Stimulated activated CD8-positive, alpha-beta memory T cell treated with anti-CD3 and anti-CD28 coated beads, Interleukin-12 subunit alpha, Interleukin-12 subunit beta, amount 100 ng/mL, for 4 hours (primary cell): ENCODE measurements at places on chromosomes 16 and 17.

GRCh38 chr17:28201315-28201714 is 117.7 kb upstream of the TMEM97 start:
- DNase-seq: no peak

- no peak for DNase-seq
Measured at GRCh38 chr16:77787452-77787851, 912 bp upstream of the VAT1L start.

DNA sequence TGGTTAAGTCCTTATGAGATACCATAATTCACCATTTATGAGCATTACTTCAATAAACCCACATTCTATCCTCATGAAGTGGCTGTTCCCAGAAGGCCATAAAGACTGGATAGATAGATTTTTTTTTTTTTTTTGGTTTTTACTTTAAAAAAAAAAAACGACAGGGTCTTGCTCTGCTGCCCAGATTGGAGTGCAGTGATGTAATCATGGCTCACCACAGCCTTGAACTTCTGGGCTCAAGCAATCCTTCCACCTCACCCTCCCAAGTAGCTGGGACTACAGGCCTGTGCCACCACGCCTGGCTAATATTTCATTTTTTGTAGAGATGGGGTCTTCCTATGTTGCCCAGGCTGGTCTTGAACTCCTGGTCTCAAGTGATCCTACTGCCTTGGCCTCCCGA is 102.3 kb downstream of the XYLT1 start:
- no peak for DNase-seq

GRCh38 chr16:64983963-64984362 is 137.9 kb downstream of the CDH11 start:
- no peak for DNase-seq

- peak; percentile 17 for DNase-seq
Measured at GRCh38 chr17:1764284-1764683, 2.4 kb downstream of the SERPINF1 start.

DNA sequence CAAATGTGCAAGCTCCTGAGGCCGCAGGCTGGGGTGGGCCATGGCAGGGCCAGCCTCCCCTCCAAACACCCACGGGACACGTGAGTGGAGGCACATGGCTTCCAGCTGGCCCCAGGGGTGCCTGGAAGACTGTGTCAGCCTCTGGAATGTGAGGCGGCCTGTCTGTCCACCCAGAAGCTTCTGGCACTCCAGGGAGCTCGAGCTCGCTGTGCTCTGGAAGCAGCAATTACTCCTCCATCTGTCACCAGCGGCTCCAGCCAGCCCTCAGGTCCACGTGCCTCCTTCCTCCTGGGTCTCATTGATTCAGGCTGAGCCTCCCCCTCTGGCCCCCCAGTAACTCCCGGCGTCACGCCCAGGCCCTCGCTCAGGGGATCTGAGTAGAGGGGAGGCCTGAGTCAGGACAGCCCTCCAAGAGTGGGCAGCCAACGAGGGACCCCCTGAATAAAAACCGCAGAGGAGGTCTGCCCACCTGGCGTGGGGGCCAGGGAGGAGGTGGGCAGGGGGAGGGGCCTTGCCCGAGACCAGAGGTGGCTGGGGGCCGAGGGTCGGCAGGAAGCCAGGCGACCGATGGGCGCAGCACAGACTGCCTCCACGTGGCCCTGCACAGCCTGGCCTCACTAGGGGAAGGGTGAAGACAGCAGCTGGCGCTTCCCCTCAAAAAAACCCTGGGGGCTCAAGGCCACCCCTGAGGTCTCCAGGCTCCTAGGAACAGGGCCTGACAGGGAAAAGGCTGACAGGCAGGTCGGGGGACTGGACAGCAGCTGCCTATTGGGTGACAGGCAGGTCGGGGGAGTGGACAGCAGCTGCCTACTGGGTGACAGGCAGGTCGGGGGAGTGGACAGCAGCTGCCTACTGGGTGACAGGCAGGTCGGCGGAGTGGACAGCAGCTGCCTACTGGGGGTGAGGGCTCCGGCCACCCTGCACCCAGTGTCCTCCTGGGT is 11.9 kb downstream of the PIEZO1 start:
- DNase-seq: no peak

DNA sequence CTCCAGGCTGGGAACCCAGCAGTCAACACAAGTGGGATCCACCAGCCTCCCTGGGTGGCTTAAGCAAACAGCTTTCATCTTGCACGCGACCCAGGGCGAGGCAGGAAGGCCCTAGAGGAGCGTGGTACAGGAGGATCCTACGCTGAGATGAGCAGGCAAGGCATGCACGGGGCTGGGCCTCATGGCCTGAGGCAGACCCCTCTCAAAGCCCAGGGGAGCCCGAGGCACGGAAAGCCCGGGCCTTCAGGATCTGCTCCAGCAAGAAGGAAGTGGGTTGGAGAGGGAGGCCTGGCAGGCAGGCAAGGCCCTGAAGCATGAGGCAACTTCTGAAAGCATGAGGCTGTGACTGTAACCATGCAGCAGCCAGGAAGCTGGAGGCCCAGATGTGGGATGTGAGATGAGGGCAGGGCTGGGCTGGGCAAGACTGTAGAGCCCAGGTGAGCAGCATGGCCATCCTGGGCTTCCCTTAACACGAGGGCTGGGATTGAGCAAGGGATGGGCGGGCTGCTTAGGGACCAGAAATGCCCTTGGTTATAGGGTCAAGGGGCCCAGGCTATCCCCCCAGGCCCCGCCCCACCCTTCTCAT is 338.7 kb downstream of the C16orf95 start:
- no peak for DNase-seq

DNA sequence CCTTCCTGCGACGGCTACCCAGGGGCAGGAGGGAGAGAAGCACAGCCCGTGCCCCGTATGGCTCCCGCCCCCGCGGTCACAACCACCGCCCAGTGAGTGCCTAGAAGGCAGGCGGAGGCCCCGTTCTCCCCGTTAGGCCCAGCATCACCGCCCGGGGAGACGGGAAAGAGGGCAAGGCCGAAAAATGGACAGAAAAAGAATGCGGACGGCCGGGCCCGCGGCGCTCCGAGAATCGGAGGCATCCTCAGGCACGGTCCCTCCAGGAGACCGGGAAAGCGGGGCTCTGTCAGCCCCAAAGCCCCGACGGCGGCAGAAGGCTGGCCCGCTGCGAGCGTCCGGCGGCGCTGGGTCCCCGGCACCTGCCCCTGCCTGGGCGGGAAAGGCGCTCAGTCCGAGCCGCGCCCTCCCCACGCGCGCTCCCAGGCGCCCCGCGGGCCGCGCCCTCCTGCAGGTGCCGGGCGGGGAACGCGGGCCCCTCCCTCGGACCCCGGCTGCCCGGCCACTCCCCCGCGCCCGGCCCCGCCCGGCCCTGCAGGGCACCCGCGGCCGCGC is 407 bp downstream of the MCRIP1 start:
- DNase-seq: no peak

- DNase-seq: no peak
Measured at GRCh38 chr17:50079334-50080095, 15.6 kb upstream of the PDK2 start.

- no peak for DNase-seq
Measured at GRCh38 chr17:7843257-7843535, 9.2 kb downstream of the KDM6B start.

GRCh38 chr16:85462714-85463611 is 150.2 kb upstream of the GSE1 start:
- DNase-seq: no peak
